A549 treated with Hydrocortisone at 1 μM for 4 hours (cell line): ENCODE measurements at places on chromosomes 1 and 21. TPM values are rescaled to one million over a fixed set of nuclear protein-coding genes. Genes with fewer than 3 reads are reported as not detected.

The AMY1B gene
- total RNA-seq: not detected in 5 replicates

The HCN3 gene
- 3.5 to 5.3 TPM (median 4.6 TPM) in 5 replicates for total RNA-seq

The PPM1J gene
- 0.86 to 1.2 TPM (median 0.99 TPM) in 5 replicates for total RNA-seq

The CELA2A gene
- not detected in 5 replicates for total RNA-seq

The HES4 gene
- total RNA-seq: 15.6 to 64.4 TPM (median 55.7 TPM) in 5 replicates

The THEM5 gene
- not detected in 5 replicates for total RNA-seq

The PGM1 gene
- total RNA-seq: 31.6 to 41.7 TPM (median 36.6 TPM) in 5 replicates

The LRRC38 gene
- 0.05 to 0.08 TPM in 2 of 5 replicates, not detected in the others for total RNA-seq

The VWA5B1 gene
- total RNA-seq: not detected in 5 replicates

The TMEM240 gene
- 0.24 to 0.70 TPM (median 0.38 TPM) in 4 of 5 replicates, not detected in the other for total RNA-seq

The CCDC17 gene
- total RNA-seq: 0.18 to 0.36 TPM (median 0.26 TPM) in 5 replicates

The C1orf141 gene
- not detected in 5 replicates for total RNA-seq

The ETNK2 gene
- total RNA-seq: 14.9 to 18.5 TPM (median 15.9 TPM) in 5 replicates

The RWDD3 gene
- 7.7 to 10.8 TPM (median 10.2 TPM) in 5 replicates for total RNA-seq

The IL24 gene
- total RNA-seq: 0.25 to 0.61 TPM (median 0.54 TPM) in 5 replicates

The LRRC71 gene
- 0.05 to 0.23 TPM (median 0.17 TPM) in 5 replicates for total RNA-seq

The CLDN17 gene
- not detected in 5 replicates for total RNA-seq
